CD4-positive, alpha-beta T cell treated with Interleukin-10 for 1 hour (primary cell): ENCODE measurements at places on chromosomes 7 and 10.

DNA sequence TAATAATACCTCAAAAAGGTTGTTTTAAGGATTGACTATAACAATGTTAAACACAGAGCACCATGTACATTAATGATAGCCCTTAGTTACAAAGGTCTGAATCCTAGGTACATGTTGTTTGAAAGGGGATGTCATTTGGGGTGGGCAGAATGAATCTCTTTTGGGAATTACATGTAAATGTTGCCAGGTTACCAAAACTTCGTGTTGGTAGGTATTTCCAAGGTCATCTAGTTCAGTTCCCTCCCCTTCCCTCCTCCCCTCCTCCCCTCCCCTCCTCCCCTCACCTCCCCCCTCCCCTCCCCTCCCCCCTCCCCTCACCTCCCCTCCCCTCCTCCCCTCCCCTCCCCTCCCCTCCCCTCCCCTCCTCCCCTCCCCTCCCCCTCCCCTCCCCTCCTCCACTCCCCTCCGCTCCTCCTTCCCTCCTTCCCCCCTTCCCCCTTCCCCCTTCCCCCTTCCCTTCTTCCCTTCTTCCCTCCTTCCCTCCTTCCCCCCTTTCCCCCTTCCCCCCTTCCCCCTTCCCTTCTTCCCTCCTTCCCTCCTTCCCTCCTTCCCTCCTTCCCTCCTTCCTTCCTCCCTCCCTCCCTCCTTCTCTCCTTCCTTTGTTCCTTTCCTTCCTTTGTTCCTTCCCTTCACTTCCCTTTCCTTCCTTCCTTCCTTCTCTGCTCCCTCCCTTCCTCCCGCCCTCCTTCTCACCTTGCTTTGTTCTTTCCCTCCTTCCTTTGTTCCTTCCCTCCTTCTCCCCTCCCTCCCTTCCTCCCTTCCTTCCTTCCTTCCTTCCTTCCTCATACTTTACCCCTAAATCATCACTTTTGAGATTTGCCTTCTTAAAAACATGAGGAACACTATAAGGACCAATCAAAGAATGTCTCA is 8.1 kb downstream of the VTI1A start:
- DNase-seq = no peak

DNA sequence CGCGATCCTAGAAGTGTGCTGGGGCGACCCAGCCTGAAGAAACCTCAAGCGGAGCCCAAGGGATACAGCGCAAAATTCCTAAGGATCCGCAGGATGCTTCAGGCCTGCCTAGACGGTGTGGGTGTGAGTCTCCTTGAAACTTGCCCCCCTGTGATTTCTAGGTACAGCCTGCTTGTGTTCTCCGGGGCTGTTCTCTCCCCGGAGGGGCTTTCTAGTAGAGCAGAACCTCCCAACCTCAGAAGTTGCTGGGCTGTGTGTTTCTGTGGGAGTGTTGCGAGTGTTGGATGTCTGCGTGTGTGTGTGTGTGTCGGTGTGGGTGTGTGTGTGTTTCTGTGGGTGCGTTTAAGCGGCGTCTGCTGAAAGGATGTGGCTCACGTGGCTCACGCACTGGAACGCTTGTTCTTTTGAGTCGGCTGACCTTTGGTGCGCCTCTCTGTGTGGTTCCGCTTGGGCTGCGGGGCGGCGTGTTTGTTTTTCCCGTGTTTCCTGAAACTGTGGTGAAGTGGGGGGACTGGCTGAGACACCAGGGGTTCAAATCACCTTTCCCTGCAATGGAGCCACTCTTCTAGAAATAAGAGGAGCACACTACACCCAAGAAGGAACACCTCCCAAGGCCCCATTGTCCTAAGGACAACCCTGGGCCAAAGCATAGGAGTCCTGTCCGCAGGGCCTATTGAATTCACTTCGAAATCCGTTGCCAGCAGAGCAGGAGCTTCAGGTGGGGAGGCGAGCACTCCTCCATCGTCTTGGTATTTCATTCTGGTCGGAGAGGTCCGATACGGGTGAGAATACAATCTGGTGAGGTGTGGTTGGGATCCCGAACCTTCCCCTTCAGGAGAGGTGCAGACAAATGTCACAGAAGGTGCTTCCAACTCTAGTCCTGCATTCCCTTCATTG is 25.1 kb upstream of the ZNF273 start:
- peak; percentile 16 for DNase-seq

DNA sequence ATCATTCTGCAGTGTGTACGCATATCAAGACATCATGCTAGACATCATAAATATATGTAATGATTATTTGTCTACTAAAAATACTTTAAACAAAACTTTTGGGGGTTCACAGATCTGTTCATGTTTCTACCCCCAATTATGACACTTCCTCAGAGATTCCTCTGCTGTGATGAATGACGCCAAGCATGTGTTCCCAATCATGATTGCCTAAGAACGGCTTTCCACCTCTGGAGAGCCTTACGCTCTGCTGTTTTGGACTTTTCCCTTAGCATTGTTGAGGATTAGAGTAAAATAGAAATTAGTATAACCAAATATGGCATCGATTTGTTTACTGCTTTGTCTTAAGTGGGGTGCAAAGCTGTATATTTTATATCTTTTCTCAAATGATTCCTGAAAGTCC is 236.3 kb upstream of the IGFBP3 start:
- no peak for DNase-seq

- no peak for DNase-seq
Observed at GRCh38 chr10:133229265-133230043, 563 bp upstream of the UTF1 start.

DNA sequence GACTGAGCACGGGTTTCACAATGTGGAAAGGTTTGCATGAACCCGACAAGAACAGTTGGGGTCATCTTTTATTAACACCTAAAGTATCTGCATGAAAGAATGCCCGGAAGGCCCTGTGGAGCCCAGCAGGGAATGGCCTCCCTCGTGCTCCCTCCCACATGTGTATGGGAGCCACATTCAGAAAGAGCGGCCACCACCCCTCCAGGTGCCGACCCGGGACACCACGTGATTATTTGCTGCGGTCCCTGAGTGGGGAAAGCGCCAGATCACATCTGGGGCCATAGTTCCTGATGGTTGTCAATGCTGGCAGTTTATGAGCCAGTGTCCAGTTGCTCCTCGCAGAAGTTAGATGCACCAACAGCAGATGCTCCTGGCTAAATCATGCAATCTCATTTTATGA is 571.4 kb downstream of the TCERG1L start:
- DNase-seq = no peak

- DNase-seq = no peak
Observed at GRCh38 chr7:150365673-150366398, 2.8 kb upstream of the REPIN1 start.

GRCh38 chr10:22894714-22895113 is 33.1 kb upstream of the ARMC3 start:
- DNase-seq = no peak

GRCh38 chr10:14616955-14617730 is 157.6 kb downstream of the FAM107B start:
- no peak for DNase-seq

DNA sequence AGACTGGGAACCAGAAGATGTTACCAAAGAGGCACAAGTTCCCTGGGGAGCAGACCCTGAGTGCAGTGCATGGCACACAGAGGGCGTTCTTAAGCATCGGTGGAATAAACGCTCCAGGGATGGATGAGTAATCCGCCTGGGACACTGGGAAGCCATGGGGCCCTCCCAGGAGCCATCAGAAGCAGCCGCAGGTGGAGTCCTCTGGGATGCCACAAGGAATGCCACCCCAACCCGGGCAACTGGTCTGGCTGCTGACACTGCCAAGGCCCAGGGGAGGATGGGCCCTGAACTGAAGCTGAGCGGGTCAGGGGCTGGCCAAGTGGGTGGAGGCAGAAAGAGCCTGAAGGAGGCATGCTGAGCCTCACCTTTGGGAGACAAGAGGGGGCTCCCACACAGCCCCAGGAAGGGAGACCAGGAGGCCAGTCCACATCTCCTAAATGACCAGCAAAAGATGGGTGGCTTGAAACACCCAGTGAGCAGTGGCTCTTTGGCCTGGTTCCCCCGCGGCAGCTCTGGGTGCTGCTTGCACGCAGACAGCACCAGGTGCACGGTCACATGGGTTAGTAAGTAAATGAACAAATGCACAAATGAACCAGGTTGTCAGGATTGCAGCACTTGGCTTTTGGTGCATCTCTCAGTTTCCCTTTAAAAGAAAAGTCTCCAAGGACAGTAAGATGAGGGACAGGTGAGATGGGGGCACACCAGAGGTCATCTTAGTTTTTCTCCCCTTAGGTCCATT is 141.3 kb upstream of the ZMIZ1 start:
- DNase-seq = no peak

DNA sequence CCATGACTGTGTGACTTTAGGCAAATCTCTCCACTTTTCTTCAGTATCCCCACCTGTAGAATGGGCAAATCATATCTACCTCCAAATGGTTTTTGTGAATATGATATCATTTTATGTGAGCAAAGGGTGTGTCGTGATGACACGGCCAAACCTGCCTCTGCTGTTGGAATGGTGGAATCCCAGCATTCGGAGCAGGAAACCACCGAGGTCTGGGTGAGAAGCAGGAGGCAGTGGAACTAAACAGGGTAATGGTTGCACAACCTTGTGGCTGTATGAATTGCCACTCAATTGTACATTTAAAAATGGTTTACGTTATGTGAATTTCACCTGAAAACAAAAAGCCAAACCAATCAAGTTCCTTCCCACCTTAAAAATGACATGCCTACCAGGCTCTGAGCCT is 131.4 kb upstream of the ZMIZ1 start:
- DNase-seq = no peak

- no peak for DNase-seq
Observed at GRCh38 chr10:123240776-123241175, 86.6 kb downstream of the BUB3 start.

DNA sequence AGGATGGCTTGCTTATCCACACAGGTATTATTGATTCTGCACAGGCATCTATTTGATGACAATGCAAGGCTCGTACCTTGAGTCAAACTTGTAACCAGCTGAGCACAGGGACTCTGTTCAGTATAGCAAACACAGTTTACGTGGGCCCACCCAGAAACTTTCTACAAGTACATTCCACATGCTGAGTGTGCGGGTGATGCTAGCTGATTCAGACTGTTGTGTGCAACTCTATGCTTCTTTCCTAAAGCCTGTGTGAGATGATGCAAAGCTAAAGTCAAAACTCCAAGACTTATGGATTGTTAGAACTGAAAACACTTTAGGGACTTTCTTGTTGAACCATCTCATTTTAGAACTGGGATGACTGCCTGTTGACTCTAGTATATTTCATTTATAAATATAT is 21.5 kb upstream of the CALD1 start:
- no peak for DNase-seq

GRCh38 chr7:148146346-148146745 is 444.2 kb upstream of the C7orf33 start:
- no peak for DNase-seq

DNA sequence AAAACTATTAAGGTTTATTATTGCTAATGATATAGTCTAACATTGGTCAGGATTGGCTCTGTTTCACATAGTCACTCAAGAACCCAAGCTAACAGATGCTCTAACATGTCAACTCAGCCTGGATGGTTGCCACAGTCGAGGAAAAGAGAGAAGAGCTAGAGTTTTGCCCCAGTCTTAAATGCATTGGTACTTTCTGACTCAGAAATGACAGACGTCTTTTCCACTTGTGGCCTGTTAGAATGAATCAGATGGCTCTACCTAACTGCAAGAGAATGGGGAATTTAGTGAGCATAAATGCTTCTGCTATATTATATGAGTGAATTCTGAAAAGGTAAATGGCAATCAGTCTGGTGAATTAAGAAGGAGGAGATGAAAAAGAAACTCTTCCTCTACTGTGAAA is 13.9 kb downstream of the HECTD2 start:
- no peak for DNase-seq

DNA sequence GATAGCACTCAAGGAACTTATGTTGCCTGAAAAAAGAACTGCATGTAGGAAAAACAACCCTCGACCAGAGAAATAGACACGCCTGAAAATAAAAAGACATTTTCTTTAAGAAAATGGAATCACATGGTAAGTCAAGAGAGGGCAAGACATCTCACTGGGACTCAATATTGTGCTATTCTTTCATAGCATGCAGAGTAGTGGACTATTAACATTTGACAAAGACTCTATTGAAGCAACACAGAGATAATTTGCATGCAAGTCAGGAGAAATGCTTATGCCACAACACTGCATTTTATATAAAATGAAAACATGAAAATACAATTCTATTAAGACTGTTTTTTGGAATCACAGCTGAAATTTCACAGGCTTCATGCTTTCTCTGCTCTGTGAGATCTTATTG is 77.9 kb upstream of the RHOBTB1 start:
- DNase-seq = no peak

DNA sequence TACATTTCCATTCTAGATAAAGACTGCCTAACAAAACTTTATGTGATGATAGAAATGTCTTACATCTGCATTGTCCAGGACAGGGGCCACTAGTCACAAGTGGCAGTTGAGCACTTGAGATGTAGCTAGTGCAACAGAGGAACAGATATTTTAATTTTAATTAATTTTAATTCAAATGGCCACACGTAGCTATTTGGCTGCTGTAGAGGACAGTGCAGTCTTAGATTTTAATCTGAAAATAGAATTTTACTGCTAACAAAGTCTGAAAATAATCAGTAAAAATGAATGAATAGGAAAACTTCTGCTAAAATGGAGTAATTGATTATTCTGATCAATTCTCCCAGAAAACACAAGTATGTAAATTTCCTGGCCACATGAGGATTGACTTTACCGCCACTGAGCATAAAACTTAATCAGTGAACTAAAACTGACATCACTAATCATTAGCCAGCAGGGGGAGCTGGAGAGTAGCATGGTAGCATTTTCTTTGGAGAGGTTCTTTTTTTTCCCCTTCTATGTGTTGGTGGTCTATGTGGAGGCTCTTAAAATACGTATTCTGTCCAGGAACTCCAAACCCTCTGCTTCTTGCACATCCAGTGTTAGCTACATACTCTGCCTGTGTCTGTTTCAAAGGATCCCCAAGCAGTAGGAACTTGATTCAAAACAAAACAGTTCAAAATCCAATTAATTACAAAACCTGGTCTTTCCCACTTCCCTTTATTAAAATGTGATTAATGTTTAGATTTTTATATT is 52.1 kb downstream of the TSPAN12 start:
- DNase-seq = peak; percentile 54

DNA sequence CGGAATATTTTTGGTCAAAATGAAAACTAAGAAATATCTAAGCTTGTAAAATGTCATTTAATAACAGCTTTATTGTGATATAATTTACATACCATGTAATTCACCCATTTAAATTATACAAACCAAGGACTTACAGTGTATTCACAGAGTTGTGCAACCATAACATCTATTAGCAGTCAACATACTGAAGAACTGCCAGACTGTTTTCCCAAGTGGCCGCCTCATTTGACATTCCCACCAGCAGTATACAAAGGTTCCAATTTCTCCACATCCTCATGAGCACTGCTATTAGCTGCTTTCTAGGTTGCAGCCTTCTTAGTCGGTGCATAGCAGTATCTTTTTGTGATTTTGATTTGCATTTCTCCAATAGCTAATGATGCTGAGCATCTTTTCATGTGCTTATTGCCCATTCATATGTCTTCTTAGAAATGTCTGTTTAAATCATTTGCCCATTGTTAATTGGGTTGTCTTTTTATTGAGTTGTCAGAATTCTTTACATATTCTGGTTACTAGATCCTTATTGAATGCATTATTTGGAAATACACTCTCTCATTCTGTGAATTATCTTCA is 153.0 kb upstream of the FGFR2 start:
- DNase-seq = no peak
